ENCODE measurements at places on chromosomes 3 and 15.

DNA sequence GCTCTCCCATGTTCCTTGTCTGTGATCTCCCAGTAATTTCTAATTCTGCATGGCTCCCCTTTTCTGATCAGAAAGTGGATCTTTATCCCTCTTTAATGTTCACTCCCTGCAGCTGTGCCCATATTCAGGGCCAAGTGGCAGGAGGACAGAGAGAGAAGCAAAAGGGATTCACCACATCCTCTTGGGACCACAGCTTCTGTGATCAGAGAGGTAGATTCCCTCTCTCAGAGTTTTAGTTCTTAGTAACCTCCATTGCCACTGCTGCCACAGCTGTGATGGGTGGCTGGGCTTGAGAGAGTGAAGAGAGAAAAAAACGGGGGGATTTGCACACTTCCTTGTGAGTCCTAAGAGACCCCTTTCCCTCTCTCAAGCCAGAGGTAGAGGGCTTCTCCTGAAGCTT, 49.2 kb downstream of the GLCE start:
- no peak for DNase-seq

DNA sequence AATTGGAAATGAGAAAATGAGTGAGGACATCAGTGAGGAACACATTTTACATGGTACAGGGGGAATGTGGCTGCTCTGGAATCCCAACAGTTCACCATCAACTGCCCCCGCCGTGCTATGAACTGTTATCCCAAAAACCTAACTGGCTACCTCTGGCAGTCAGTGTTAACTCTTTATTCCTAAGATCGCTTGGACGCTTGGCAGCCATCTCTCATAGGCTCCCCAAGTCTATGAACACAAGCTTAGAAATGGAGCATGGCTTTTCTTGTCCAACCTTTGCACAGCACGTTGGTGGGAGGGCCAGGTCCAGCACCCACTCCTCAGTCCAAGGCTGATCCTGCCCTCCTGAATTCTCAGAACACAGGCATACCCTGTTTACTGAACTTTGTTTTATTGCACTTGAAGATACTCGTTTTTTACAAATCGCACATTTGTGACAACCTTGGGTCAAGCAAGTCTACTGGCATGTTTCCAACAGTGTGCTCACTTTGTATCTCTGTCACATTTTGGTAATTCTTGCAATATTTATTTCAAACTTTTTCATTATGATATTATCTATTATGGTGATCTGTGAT, 53.6 kb downstream of the SENP2 start:
- DNase-seq = no peak

DNA sequence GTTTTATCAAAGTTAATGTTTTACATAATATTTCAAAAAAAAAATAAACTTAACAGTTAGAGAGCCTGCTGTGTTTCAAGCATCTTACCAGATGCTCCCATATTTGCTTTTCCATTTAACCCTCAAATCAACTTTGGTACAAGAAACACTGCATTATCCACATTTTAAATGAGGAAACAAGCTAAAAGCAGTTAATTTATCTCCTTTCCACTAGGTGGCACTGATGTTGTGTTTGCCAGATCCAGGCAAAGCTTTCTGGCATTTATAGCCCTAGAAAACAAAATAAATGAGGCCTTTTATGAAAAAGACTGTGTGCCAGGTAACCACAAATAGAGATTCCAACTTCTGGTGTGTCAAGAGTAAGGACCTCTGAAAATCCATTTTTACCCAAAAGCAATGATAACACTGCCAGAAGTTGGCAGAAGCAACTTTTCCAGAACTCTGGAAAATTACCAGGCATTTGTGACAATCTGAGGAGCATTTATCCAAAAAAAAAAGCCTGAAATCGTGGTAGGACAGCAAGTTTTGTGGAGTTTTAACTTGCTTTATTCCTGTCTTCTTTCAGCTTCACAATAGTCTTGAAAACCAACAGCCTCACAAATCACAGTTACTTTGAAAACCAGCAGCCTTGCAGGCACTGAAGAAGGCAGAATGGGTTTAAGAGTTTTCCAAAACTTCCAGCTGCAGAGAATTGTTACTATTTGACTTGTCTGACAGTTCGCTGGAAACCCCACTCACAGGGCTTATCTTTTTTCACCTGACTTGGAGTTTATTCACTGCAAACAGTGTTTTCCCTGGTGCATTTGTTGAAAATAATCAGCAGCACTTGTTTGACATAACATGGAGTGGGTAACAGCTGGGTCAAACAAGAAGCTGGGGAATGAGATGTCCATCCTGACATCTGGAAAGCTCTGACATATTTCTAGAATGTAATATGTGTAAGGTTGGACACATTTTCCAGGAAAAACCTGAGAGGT, 9.2 kb downstream of the FAM162A start:
- peak; percentile 42 for DNase-seq

DNA sequence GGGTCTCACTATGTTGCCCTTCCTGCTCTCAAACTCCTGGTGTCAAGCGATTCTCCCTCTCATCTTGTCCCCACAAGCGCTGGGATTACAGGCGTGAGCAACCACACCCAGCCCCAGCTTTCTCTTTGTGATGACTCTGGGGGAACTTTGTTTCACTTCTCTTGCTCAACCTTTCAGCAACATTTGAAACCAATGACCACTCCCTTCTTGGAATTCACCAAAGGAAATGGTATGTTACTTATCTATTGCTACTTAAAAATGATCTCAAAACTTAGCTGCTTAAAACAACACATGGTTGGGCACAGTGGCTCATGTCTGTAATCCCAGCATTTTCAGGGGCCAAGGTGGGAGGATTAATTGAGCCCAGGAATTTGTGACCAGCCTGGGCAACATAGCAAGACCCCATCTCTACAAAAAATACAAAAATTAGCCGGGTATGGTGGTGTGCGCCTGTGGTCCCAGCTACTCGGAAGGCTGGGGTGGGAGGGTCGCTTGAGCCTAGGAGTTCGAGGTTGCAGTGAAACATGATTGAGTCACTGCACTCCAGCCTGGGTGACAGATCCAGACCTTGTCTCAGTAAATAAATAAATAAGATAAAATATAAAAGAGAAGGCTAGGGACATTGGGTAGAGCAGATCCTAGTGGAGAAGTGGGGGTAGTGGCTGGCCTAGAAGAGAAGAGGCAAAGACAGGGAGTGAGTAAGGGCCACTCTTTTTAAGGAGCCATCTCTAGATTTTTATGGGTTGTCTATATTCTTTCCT, 10.3 kb upstream of the COPG1 start:
- DNase-seq = no peak

DNA sequence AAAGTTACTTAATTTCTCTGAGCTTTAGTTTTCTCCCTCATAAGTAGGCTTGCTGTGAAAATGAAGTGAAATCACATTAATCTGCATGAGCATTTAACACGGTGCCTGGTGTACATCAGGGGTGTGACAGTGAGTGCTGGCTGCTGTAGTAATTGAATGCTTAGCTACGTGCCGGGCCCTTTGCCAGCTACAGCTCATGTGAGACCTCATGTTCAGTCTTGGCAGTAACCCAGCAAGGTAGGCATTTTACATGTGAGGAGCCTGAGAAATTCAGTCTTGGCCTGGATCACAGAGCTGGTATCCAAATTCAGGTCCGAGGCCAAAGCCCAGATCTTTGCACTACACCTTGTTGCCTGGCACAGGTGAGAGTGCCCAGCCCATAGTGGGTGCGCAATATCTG, 9.1 kb downstream of the GHRL start:
- no peak for DNase-seq

DNA sequence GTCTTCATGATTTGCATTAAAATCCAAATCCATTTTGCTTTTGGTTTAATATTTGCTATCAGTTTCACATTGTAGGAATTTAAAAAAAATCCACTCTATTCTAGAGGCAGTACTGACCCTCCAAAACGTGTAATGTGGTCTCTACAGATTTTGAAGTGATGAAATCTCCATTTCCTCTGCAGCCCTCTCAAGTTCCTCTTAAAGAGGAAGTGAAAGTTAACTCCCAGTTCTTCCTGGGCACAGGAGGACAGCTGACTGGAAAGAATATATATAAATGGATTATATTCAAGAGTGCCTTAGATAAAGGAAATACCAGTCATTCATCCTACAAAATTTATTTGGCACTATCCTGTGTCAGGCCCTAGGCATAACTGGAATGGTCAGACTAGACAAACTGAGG, 83.5 kb upstream of the PLCL2 start:
- DNase-seq = no peak

DNA sequence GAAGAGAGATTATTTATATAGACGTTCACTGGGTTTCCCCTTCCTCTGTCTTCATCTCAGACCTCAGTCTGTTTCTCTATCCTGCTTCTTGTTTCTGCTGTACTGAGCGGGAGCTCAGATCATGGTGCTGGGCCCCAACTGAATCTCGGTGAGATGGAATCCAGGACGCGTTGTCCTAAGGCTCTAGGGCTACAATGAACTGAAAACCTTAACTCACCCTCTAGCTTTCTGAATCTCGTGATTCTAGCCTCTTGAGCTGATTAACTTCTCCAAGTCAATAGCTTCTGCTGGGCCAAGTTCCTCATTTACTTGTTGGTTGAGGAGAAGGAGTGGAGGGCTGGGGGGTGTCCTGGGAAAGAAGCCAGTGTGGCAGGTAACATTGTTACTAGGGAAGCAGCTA, 32.7 kb upstream of the MAP3K13 start:
- no peak for DNase-seq

- no peak for DNase-seq
These were observed 72.6 kb downstream of the NAALADL2 start for GRCh38 chr3:174931473-174932353.

GRCh38 chr3:39056151-39056550, 4.3 kb downstream of the WDR48 start:
- DNase-seq = no peak

DNA sequence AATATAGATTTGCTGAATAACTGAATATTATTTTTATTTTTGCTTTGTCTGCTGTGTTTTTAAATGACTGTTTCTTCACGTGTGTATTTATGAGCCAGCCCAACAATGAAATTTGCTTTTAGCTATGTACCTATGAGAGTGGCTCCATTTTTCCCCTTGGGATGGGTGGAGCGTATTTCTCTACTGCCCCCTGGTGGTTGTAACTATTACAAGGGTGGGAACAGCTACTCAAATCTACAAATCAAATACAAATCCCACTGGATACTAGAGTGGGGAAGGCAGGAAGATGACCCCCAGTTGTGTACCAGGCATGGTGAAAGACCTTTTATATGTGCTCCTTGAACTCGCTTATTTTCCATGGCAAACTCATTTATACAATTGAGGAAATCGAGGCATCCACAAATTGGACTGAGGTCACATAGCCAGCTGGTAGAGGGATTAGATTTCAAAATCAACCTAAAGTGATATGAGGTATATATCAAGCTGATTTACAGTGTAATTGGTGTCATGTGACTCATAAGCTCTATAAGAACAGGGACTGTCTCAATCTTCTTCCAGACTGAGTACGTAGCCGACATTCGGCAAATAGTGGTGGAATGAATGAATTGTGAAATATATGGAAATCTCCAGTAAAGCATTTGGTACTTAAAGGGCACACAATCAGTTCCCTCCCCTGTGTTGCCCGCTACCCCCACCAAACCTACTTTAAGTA, 69.5 kb upstream of the VEPH1 start:
- peak; percentile 54 for DNase-seq
